ENCODE measurements at places on chromosomes 6 and 20.

DNA sequence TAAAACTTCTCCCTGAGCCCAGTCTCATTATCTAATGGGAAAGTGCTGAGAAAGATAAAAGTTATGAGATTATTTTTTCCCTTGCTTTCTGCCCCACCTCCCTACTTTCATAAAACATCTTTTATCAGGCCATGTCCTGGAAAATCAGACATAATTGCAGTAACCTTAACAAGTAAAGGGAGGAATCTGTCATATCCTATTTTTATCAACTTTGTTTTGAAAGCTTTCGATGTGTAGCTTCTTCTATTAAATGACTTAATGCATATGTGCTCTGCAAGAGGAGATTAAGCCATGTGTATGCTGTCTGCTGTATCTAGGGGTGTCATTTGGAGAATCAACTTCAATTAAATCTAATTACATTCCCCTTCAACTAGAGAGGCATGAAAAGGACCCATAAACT, 408.9 kb downstream of the CBLN4 start:
- DNase-seq = no peak

DNA sequence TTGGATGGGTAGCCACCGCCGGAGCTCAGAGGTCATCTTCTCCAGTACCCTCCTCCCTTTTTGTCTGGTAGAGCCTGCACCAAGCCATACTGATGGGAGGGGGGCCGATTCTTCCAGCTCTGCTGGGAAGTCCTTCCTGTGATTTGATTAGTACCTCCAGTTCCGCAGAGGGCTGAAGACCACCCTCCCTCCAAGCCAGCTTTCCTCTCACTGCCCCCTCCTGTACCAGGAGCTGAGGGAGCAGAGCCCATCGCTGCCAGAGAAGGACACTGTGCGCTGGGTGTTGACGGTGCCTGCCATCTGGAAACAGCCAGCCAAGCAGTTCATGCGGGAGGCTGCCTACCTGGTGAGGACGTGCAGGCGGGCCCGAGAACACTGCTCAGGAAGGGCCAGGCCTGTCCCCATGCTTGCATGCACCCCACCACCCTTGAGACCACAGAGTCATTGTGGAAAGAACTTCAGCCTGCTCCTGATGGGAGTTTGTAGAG, 13.2 kb downstream of the HSPA12B start:
- DNase-seq = no peak

GRCh38 chr6:124995645-124996325, 33.5 kb downstream of the RNF217 start:
- DNase-seq = no peak

GRCh38 chr20:25744261-25744660, 47.6 kb upstream of the ZNF337 start:
- DNase-seq = no peak

DNA sequence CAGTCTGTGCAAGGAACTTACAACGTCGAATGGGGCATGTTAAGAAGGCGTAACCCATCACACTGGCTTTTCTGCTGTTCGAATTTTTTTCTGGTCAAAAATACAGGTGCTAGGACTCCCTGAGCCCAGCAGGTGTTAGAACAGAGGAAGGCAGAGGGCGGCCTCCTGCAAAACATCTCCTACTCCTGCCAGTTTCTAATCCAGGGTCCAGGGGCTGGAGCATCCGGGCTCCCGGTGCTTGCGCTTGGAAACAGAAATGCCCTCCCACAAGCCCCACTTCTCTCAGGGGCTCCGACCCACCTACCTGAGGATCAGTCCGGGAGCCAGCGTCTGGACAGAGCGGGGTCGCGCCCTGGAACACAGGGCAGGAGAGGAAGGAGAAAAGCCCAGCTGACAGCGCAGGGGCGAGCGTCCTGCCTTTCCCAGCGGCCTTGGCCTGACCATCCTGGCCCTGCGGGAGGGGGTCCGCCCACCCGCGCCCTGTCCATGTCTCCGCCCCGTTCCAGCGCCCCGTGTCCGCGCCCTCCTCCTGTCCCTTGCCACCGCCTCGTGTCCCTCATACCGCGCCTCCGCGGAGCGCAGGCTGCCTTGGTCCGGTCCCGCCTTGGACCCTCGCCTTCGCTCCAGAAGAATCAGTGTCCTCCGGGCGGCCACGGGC, 14.8 kb upstream of the LPA start:
- DNase-seq = no peak

DNA sequence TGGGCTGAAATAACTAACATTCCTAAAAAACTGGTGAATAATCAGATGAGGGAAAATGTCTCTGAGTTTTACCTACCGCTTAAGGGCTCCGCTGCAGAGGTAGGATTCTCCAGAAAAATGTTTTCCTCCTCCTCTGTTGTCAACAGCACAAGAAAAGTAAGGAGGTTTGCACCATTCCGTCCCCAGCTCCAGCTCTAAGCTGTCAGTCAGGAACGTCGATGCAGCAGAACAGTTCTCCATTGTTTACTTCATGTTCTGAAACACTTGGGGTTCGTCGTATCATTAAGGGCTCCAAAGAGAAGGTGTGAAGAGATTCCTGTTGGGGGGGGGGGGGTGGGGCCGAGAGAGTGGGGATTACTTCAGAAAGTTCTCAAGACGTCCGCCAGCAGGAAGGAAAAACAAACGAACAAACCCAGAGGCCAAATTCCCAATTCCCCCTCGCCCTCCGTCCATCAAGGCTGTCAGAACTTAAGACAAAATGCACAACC, 734 bp downstream of the MMS22L start:
- DNase-seq = no peak

DNA sequence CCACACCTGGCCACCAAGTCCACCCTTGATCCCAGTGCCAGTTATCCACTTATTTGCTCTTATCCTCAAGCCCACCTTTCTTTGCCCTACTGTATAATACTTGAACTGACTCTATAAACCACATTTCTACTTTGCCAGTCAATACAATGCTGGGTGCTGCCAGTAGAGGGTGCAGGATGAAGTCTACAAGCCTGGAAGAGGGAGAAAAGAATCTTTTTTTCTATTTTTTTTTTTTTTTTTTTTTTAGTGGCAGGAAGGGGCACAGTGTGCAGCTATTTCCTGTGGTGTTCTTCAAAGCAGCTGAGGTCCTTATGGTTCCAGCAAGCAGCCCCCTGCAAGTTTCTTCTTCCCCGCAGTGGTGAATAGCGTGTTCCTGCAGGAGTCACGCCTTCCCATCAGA, 22.2 kb upstream of the GABRR1 start:
- DNase-seq = no peak

DNA sequence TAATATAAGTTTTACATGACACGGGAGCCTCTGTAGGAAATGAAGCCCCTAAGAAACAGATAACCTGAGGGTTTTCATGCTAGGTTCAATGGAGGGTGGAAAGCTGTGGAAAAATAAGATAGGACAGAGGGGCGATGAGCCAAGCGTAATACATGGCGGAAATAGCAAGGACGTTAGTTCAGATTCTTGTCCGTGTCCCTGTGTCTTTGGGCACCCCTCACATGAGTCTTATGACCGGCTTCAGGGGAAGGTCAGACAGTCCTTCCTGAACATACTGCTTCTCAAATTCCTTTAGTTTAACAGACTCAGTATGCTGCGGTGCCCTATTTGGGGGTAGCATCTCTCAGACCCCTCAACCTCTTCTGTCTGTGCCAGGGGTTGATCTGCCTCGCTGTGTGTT, 20.8 kb downstream of the EFCAB8 start:
- DNase-seq = no peak

DNA sequence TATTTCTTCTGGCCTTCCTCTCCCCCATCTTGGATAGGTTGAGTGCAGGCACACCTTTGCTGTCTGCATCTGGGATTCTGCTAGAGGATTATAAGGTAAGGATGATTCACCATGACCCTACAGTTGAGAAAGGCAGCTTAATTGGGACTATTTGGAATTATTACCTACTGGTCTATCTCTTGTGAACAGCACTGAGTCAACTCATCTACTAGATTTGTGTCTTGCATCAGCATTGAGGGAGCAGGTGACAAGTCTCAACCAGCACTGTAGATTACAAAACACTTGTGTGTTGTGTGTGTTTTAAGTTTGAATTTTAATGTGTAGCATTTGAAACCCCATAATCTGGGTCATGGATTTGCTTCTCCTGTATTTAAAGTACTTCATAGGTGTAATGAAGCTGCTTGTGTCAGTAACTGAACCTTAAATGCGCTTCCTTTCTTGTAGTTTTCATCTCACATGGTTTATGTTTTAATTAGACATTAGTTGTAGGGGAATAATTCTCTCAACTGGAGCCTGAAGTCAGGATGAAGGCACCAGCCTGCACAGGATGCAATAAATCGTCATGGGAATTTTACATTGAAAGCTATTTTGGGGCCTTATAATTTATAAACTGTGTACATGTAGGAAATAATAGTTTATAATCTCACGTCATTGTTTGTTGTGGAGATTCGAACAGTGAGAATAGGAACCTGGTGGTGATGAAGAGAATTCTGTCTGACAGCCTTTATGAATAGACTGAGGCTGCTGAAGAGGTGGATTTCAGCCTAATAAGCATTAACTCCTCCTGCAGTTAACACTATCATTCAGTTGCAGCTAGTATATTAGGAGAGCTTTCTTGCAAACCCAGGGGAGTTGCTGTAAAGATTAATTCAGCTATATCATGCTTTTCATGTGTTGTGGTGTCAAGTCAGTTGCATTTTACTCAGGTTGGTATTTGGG, 125.1 kb downstream of the JARID2 start:
- no peak for DNase-seq

- no peak for DNase-seq
Observed at GRCh38 chr6:110852773-110853172, 21.8 kb upstream of the AMD1 start.

DNA sequence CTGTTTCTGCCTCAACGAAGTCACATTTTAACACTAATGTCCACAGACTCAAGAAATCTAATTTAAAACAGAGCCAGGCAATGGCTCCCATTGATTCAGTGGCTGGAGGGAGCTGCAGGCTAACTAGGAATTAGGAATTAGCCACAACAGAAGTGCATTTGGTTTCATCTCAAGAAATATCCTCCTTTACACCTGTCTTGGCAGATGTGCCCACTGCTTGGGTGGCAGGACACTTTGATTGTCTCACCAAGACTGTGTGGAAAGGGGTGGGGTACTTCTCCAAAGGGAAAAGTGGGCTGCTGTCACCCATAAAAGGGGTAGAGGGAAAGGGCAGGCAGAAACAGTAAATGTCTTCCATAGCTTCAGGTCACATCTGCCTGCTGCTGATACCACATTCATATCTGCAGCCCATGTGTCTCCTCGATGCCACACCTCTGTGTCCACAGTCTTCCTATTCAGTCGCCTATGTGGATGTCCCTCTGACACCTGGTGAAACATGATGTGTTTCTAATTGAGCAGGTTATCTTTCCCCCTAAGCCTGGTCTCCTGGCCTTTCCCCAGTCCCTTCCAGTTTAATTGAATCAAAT, 10.9 kb upstream of the OSER1 start:
- DNase-seq = no peak

- peak; percentile 35 for DNase-seq
Observed at GRCh38 chr20:15930311-15931305, 642.6 kb downstream of the KIF16B start.

GRCh38 chr6:122778302-122778701, 1.2 kb upstream of the FABP7 start:
- no peak for DNase-seq

DNA sequence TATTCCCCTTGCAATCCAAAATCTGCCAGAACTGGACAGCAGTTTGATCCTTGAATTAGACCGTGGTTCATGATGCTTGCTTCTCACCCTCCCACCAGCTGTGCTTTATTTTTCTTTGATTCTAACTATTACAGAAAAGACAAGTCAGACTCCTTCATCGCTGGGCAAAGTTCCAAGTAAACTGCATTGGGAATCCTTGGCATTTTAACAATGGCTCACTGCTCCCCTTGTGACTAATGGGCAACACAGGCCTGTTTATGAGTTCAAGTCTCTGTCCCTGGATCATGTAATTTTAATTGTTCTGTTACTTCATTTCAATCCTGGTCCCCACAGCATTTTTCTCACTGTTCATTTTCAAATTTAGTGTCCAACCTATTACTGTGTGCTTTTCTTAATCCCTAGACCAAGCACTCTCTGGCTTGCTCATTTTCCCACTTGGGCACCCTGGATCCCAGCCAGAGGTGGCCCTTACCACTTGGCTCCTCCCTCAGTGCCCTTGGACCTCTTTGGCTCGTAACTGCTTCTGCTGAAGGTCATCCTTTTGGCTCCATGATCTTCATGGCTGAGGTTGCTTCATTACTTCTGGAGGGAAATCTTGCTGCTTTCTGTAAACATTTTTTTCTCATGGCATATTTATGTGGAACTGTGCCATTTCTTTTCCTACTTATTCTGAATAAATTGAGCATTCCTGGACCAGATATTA, 32.8 kb downstream of the PSMB9 start:
- peak; percentile 64 for DNase-seq

GRCh38 chr6:66082914-66083313, 375.9 kb upstream of the EYS start:
- DNase-seq = no peak

GRCh38 chr20:37526839-37527637, 638 bp downstream of the BLCAP start:
- DNase-seq = no peak

GRCh38 chr6:17349427-17349826, 44.0 kb upstream of the CAP2 start:
- no peak for DNase-seq

GRCh38 chr20:63919130-63919529, 24.2 kb downstream of the DNAJC5 start:
- DNase-seq = no peak
